ENCODE measurements at places on chromosomes 4 and X.

DNA sequence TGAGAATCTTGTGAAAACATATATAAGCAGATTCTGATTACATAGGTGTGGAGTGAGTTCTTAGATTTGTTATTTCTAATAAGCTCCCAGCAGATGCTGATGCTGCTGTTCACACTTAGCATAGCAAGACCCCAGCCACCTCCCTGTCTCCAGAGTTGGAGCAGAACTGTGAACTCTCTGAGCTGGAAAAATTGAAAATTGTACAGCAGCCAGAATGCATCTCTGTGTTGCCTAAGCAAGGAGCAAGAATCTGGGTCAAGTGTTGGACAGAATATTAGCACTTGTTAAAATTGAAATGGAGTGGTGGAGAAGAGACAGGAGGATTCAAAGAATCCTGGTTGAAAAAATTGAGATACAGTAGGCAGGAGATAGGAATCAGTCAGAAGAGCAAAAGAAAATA is 146.6 kb upstream of the FAM47C start:
- DNase-seq = no peak

- no peak for DNase-seq
These were observed 94.5 kb downstream of the DHX15 start for GRCh38 chr4:24489870-24490269.

- DNase-seq = no peak
These were observed 20.4 kb downstream of the PAPSS1 start for GRCh38 chr4:107699466-107700206.

GRCh38 chrX:50988649-50989048 is 78.1 kb downstream of the BMP15 start:
- DNase-seq = no peak

DNA sequence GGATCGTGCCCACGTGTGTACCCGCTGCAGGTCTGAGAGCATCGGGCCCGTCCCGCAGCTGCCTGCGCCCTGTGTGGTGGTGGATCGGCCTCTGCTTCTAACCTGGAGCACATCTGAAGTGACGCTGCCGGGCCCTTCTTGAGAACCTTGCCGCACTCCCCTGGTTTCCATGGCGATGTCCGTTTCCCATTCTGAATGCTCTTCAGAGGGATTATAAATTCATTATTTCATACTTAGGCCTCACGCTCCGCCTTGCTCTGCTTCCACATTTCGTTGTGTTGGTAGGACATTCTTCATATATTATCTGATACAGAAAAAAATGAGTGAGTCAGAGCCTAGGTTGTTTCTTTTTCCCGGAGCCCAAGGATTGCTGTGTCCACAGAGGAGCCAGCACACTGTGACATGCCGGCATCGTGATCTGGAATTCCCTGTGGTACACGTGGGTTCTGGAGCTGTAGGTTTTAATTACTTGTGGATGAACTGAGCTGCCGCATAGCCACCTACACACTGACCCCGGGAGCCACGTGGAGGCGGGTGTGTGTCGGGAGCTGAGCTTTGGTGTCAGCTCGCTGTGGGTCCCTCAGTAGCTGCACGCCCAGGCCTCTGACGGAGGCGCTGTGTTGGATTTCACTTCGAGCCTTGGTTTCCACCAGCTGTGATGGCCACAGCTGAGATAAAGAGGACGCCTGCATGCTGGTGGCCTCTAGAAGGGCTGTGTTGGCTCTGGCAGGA is 63.4 kb downstream of the PSAPL1 start:
- no peak for DNase-seq

DNA sequence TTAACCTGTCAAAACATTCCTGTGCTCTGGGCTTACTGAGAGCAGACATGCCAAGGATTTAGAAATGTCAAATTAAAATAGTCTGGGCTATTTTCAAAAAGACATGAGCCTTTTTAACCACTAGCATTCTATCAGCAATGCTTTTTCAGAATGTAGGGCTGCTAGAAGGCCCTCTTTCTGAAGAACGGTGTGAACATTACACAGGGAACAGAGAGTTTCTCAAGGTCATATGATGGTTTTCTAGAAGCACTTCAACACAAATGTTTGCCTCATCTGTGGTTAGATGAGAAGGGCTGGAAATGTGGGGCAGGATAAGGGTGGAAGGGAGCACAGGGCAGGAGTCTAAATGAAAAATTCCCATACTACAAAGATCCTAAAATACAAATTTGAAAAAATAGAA is 39.3 kb downstream of the GRIA3 start:
- DNase-seq = no peak

- DNase-seq = no peak
These were observed 13.8 kb upstream of the UVSSA start for GRCh38 chr4:1333256-1333655.

DNA sequence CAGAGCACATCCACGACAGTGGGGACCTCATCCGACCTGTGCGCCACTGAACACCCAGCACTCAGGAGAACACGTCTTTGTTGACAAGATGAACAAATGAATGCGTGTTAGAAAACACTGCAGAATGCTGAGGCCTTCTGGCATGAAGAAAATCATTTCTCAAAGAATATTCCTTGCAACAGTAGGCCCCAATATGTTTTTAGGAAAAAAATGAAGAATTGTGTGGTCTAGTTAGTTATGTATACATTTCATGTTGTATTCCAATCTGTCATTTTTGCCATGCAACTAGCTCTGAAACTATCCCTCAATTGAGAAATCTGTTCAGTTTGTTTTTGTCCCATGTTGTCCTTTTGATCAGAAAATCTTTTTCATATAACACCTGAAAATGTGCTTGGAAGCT is 77.4 kb upstream of the MAD2L1 start:
- DNase-seq = no peak

GRCh38 chr4:24594887-24595286 is 10.5 kb upstream of the DHX15 start:
- DNase-seq = no peak
